ENCODE measurements at places on chromosomes 4 and X. TPM values are rescaled to one million over a fixed set of nuclear protein-coding genes. Genes with fewer than 3 reads are reported as not detected.

PPEF2 gene
- total RNA-seq: 1.1 TPM

GALNTL6 gene
- total RNA-seq: not detected

DNA sequence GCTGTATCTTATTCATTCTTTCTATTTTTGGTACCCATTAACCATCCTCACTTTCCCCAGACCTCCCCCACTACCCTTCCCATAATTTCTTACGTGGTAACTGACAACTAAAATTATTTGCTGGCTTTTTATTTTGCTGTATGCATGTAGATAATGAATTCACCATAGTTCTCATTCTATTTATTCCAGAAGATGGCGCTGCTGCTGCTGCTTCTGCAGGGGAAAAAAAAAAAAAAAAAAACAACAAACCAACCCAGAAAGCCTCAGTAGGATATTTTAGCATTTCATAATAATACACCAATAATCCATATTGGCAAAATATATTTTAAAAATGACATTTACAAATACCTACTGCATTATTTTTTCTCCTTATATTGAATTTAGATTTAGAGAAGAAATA lies 416.6 kb upstream of the MAGEB18 start:
- DNase-seq: no peak

DNA sequence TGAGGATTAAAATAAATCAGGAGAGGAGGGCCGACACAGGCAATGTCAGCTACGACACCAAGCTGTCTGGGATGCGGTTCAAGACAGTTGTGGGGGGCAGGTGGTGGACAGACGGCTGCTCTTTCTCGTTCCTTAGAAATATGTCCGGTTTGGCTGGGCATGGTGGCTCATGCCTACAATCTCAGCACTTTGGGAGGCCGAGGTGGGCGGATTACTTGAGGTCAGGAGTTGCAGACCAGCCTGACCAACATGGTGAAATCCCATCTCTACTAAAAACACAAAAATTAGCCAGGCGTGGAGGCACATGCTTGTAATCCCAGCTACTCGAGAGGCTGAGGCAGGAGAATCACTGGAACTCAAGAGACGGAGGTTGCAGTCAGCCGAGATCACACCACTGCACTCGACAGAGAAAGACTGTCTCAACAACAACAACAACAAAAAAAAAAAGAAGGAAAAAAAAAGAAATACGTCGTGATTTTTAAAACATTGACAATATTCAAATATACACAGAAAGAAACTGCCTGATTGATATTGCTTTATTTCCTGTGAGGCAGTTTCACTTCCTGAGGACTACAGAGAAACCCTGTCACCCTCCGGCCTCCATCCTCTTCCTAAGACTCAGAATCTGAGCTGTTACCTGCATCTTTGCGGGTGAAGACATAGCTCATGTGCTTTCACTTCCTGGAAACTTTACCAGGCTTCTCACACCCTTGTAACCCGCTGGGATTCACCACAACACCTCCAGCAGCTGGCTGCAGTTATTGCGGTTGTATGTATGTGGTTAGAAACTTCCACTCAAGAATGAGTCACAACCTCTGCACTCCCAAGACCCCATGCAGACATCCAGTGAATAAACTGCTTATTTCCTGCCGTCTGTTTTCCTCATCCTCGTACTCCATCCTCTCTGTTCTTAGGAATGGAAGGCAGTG lies 63.8 kb upstream of the STS start:
- DNase-seq: no peak

- DNase-seq: no peak
These were observed 21.3 kb downstream of the ABCG2 start for GRCh38 chr4:88137112-88137511.

PAGE2B gene
- not detected for total RNA-seq

DNA sequence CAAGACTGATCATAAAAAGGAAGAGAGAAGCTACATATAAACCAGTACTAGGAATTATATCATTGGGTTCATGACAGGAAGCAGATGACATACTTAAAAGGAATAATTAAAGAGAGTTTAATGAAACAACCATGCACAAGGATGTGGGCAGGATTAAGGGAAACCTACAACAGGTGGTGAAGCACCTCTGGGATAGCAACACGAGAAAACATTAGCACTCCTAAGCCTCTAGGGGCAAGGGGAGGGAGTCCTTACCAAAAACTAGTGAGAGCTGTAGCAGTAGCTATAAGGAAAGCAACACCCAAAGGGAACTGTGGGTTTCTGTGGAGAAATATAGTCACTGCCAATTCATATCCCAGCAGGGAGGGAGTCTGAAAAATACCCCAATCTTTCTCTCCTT lies 7.2 kb upstream of the THOC2 start:
- DNase-seq: no peak

TMSB15C gene
- 1.6 TPM for total RNA-seq

DNA sequence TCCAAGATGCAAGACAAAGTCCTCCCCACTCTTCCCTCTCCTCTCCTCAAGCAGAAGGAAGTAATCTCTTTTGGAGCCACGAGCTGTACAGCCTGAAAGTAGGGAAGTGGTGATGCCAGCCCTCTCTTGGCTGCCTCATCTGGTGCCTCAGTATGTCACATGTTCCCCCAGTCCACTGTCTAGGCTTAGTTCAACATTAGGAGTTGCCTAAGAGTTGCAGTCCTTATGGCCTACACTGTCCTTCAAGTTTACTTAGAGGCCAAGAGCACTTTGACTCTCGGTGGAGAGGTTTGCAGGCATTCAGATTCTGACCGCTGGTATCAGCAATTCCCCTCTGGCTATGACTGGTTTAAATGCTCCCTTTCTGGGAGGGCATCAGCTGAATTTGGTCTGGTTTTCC lies 735.6 kb downstream of the GLUD2 start:
- DNase-seq: no peak

GRCh38 chrX:68945603-68946228 lies 116.9 kb downstream of the EFNB1 start:
- no peak for DNase-seq

GRCh38 chr4:137528673-137529072 lies 3.6 kb downstream of the PCDH18 start:
- DNase-seq: no peak

DNA sequence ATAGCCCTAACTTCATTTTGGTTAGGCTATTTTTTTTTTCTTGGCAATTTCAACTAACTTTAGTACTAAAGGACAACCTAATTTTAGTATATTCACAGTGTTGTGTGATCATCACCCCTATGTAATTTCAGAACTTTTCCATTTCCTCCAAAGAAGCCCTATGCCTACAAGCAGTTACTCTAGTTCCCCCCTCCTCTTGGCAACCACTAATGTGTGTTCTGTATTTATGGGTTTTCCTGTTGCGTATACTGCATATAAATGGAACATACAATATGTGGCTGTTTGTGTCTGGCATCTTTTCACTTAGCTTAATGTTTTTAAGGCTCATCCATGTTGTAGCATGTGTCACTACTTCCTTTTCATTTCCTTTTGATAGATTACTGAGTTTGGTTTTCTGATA lies 57.6 kb downstream of the N4BP2 start:
- DNase-seq: no peak

DDX53 gene
- total RNA-seq: not detected

DNA sequence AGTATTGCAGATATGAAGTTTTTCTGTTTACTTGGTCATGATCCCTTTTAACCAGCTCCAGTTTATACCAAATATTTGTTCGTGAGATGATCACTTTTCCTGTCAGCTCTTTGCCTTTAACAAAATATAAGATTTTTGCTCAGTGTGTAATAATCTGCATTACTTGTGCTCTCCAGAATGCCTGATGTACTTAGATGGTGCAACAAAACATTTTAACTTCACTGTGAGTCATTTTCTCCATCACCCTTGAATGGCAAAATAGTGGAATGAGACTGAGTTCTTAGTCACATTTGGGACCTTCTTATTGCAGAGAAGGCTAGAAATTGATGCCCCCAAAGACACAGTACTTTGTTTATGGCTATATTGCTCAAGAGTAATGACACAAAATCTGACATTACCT lies 252.0 kb downstream of the FRMPD4 start:
- no peak for DNase-seq

SMIM10 gene
- total RNA-seq: 8.0 TPM

RNF4 gene
- 33.0 TPM for total RNA-seq

IQSEC2 gene
- total RNA-seq: 28.9 TPM

DNA sequence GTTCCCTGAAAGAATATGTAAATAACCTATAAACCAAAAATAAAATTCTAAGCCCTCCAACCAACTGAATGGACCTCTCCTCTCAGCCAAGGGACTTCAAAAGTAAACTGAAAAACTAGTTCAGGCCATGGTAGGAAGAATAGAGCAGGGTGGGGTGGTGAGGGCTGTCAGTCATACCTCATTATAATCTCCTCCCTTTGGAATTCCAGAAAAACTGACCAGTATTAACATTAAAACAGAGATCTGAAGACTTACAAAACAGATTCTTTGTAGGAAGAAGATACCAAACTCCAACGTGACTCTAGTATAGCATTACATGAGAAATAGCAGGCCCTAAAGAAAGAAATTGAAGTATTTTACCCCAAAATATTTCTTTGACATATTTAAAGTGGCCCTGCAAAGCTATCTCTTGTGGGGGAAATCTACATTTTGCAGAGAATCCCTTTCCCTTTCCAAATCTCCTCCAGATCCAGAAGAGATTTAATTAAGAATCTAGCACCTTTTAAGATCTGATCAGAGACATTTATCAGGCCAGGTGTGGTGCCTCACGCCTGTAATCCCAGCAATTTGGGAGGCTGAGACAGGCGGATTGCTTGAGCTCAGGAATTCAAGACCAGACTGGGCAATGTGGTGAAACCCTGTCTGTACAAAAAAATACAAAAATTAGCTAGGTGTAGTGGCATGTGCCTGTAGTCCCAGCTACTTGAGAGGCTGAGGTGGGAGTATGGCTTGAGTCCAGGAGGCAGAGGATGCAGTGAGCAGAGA lies 15.1 kb downstream of the TBC1D9 start:
- no peak for DNase-seq

DNA sequence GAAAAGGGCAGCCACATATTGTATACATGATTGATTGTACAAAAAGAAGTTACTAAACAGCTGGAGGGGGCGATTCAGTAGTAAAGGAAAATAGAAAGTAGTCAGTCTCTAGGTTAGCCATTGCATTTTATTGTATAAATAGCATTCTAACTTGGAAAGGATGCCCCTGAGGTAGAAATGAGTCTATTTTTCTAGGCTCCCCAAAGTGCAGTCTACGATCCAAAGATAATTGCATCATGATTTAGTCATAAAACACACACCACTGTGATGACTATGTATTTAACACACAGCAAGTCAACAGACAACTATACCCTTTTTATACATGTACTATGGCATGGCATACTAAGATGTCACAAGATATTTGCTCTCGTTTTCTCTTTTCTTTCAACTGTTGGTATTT lies 204.9 kb downstream of the APBB2 start:
- DNase-seq: no peak

DNA sequence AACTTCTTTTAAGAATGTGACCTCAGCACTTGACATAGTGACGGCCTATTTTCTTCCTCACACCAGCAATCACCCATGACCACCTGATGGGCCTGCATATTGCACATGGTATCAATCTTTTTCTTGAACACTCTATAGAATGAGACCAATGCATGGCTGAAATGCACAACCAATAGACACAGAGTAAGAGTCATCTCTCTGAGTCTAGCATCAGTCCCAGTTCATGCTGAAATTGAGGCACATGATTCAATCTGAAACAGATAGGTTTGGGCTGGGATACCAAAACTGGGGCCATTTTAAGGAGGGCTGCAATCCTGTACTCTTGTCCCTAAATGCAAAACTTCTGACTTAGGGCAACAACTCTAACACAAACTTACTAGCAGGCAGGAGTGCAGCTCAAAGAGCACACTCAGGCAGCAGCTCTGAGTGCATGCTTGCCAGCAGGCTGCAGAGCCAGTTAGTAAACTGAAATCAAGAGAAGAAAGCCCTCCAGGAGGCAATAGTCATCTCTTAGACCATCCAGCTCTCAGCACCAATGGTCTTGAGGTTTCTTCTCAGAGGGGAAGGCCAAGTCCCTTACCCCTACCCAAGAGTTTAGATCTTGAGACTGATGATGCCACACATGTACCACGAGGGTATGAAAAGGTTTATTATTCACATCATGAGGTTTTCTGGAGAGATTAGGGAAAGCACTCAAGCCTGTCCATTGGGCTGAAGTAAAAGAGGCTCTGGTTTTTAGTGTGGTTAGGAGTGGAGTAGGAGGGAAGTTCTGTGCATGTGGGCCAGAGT lies 24.7 kb upstream of the GPR101 start:
- no peak for DNase-seq

AIFM1 gene
- 15.5 TPM for total RNA-seq

CT45A1 gene
- not detected for total RNA-seq

ARHGAP36 gene
- not detected for total RNA-seq

ATOH1 gene
- not detected for total RNA-seq

DNA sequence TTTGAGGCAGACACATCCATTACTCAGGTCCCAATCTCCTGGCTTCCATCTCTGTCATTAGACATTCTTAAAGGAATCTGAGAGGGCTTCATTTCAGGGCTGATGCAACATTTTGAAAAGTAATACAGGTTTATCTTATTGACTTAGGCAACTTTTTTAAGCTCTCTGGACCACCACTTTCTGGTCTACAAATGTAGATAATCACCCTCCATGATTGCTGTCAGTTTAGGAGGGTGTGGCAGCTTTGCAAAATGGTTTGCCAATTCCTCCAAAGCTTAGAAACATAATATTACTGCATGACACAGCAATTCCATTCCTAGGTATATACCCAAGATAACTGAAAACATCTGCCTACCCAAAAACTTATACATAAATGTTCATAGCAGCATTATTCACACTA lies 77.6 kb downstream of the ARHGAP6 start:
- DNase-seq: no peak

NHSL2 gene
- 22.4 TPM for total RNA-seq

SPATA18 gene
- 2.9 TPM for total RNA-seq

- no peak for DNase-seq
These were observed 14.8 kb downstream of the SUV39H1 start for GRCh38 chrX:48711162-48711928.

MAP7D2 gene
- not detected for total RNA-seq

DNA sequence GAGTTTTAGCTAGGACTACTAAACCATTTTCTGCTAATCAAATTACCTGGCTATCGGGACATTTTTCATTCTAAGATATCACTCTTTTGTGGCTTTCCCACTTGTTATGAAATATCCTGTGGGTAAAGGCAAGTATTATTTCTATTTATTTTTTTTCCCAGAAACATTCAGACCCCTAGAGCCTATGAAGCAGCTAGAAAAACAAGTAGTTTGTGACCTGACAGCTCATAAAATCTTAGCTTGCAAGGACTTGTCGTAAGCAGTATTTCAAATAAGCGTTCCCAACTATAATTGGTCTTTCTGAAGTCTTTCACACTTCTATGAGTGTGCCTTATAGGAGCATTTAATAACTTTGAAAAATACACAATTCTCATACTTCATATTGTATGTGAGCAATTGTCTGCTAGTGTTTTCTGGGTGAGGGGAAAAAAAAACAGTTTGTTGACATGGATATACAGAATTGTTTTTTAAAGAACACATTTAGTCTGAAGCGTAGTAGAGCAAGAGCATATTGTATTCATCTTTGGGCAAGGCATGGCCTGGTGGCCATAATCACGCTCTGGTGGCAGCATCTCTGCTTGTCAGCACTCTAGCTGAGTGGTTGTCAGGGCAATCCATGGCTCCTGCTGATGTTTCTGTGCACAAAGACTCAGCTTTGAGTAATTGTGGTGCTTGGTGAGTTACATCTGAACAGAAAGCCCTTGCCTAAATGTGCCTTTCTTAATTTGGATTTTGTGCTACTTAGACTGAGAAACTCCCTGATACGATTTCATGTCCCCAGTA lies 2.6 kb downstream of the MCUB start:
- no peak for DNase-seq

IRS4 gene
- 1.5 TPM for total RNA-seq

GRCh38 chr4:177263818-177264217 lies 45.9 kb upstream of the NEIL3 start:
- DNase-seq: no peak
